ENCODE measurements at places on chromosomes 7 and 10. TPM values are rescaled to one million over a fixed set of nuclear protein-coding genes. Genes with fewer than 3 reads are reported as not detected.

MCM10 gene
- 0.81 TPM for total RNA-seq

FKBP6 gene
- not detected for total RNA-seq

ASIC3 gene
- total RNA-seq: 0.12 TPM

CXCL12 gene
- 269 TPM for total RNA-seq

CFAP70 gene
- total RNA-seq: 1.3 TPM

ACTR3C gene
- not detected for total RNA-seq

SCART1 gene
- total RNA-seq: 5.2 TPM

BLOC1S2 gene
- 33.2 TPM for total RNA-seq

SPDYE1 gene
- not detected for total RNA-seq

NEUROG3 gene
- total RNA-seq: not detected

ABCC2 gene
- total RNA-seq: 1.3 TPM

ADRB1 gene
- total RNA-seq: not detected

NUTM2A gene
- total RNA-seq: 0.49 TPM

TDRD1 gene
- 4.7 TPM for total RNA-seq

LRIT1 gene
- not detected for total RNA-seq

STARD3NL gene
- 41.9 TPM for total RNA-seq

RPEL1 gene
- not detected for total RNA-seq

FGL2 gene
- total RNA-seq: 0.16 TPM

SCIN gene
- total RNA-seq: 1.1 TPM

TMEM140 gene
- 3.1 TPM for total RNA-seq

TMEM254 gene
- 11.2 TPM for total RNA-seq

AKR1E2 gene
- total RNA-seq: 17.5 TPM

VIPR2 gene
- not detected for total RNA-seq
